ENCODE measurements at places on chromosomes 13 and 19.

- DNase-seq: no peak
Measured at GRCh38 chr13:102928941-102929675, 83.3 kb downstream of the ERCC5 start.

DNA sequence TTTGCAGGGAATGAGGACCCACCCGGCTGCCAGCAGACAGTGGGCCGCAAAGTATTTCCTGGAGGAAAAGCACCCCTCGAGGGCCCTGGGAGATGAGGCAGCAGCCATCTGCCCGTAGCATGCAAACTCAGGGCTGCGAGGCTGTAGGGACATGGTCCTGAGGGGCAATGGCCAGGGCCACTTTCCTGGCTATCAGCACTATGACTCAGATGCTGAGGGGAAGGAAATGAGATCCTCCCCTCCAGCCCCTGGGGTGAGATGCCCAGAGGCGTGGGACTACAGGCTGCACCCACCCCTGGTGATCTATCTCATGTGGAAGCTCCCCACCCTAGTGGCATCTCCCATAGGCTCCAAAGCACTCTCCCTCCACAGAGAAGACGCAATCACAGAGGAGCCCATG lies 80.1 kb downstream of the SLC7A1 start:
- no peak for DNase-seq

- DNase-seq: no peak
Measured at GRCh38 chr19:51246164-51246552, 4.7 kb upstream of the SIGLECL1 start.

DNA sequence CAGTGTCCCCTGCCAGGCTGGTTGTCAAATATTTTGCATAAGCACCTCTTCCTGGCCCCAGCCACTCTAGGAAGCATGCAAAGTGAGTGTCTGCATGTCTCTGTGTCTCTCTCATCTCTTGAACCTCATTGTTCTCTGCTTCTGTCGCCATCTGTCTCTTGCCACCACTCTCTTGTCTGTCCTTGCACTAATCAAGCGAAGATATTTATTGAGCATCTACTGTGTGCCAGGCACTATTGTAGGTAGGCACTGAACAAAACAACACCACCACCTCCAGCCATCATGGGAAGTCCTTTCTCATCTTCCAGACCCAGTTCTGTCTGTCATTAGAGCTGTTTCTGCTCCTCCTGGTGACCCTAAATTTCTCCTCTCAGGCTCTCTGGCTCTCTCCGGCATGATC lies 52.0 kb upstream of the SHKBP1 start:
- no peak for DNase-seq
